ENCODE measurements at places on chromosomes 5 and 9.

- no peak for DNase-seq
These were observed 100.2 kb downstream of the SCAI start for GRCh38 chr9:125043148-125043547.

GRCh38 chr5:153860195-153860886 lies 178.4 kb downstream of the FAM114A2 start:
- no peak for DNase-seq

DNA sequence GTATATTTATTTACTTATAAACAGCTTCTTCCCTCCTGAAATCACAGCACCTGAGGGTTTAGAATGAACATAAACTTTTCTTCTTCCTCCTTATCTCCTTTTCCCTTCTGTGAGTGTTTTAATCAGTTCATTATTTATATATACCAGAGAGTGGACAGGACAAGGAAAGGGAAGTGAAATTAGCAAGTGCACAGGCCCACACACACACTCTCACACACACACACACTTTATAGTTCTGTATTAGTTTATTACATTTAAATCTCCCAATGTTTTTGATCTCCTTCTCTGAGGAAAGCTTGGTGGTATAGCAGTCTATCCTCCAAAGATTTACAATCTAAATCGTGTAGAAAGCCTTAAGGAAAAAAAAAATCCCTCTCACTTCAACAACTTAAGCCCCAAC lies 353.5 kb downstream of the NDUFS4 start:
- DNase-seq, result no peak

- no peak for DNase-seq
These were observed 44.4 kb downstream of the PARP8 start for GRCh38 chr5:50710838-50711237.
